ENCODE measurements at places on chromosomes 1 and 21.

- no peak for DNase-seq
These were observed 26.8 kb upstream of the KDM4A start for GRCh38 chr1:43622901-43623780.

DNA sequence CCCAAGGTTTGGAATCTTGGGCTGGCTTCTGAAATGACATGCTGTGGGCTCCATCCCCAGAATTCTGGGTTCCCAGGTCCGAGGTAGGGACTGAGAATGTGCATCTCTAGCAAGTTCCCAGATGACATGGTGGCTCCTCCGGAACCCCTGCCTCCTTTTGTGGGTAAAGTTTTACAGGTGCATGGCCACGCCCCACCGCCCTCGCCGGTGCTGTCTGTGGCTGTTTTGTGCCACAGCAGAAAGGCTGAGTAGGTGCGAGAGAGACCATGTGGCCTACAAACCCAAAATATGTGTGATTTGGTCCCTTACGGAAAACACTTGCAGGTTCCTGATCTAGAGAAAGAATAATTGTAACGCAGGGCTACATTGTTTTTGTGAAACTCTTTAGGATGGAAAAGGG, 30.9 kb downstream of the SKI start:
- peak; percentile 45 for DNase-seq

- no peak for DNase-seq
These were observed at the start of gene NPR1 for GRCh38 chr1:153678519-153679336. TSS of gene NPR1 (plus strand) at chr1:153678688. CDS start at chr1:153679109, 421 bp downstream.

GRCh38 chr1:226497991-226498639, 50.4 kb upstream of the STUM start:
- DNase-seq = no peak

- no peak for DNase-seq
These were observed 23.0 kb upstream of the SPSB1 start for GRCh38 chr1:9269721-9270120.

- DNase-seq = no peak
These were observed 11.2 kb upstream of the MYOG start for GRCh38 chr1:203097001-203097400.

DNA sequence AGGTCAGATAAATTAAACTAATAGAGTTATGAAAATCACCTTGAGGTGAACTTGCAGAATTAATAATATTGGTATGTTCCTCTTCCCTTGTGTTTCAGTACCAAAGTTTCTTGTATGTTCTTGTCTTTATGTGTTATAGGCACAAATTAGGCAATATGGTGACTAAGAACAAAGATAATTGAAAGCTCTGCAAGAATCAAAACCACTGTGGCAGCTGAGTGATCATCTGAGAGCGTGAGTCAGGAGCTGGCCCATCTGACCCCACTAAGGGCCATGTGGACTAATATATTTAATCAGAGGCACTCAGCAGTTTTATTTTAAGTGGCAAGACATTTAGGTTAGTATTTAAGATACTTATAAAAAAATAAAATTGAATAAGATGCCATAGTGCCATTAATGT, 12.8 kb upstream of the CASQ2 start:
- no peak for DNase-seq

DNA sequence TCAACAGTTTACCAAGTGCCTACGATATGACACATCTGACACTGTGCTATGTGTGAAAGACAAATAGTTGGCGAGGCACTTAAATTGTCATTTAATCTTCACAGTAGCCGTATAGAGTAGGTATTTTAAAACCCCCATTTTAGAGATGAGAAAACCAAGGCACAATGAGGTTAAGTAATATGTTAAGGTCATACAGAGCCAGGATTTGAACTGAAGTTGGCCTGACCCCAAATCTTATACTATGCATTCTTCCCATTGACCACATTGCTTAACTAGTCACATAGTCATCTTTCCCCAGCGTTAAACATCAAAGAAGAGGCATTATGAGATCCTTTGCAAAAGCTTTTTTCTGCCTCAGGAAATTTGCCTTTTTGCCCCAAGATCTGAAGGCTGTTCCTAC, 3.9 kb downstream of the INKA2 start:
- no peak for DNase-seq

DNA sequence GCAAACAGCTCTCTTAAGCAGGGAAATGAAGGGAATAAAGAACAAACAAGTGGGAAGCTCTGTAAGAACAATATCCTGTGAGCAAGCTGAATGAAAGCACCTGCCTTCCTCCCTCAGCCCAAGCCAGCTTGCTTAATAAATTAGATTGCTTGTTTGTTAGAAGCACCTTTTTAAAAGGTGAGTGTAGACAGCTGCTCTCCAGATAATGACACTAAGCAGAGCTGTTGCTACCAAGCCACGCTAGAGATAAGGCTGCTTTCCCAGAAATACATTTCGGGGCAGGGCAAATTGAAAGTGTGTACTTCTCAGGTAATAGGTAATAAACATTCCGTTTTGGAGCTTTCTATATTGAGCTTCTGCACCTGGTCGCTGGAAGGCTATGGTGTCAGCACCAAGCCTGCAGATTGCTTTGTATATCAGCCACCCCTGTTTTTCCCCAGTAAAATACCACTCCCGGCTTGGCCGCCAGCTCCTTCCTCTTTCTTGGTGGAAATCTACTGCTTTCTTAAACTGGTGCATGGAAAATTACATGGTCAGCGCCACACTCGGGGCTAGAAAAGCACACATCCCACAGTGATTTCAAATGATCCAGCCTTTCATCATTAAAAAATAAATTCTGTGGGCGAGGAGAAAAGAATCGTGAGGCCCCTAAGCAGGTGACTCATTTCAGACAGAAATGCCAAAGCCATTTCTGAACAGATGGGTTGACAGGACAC, 151.3 kb downstream of the ETS2 start:
- no peak for DNase-seq

- DNase-seq = no peak
These were observed 106.7 kb downstream of the RNF220 start for GRCh38 chr1:44511769-44512168.

DNA sequence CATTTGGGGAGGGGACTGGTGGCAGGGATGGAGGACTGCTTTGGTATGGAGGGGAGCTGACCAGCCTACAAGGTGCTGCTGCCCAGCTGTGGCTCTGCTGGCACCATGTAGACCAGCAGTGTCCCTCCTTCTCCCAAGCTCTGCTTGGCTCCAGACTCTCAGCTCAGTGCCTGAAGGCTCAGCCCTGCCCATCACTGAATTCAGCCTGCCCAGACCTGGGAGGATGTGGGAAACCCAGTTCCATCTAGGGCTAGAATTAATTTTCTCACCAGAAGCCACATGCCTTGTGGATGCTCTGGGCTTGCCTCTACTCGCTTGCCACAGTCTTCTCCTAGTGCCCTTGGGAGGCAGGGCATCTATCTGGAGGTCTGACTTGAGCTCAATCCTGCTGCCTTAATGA, 195.0 kb upstream of the EDN2 start:
- no peak for DNase-seq

DNA sequence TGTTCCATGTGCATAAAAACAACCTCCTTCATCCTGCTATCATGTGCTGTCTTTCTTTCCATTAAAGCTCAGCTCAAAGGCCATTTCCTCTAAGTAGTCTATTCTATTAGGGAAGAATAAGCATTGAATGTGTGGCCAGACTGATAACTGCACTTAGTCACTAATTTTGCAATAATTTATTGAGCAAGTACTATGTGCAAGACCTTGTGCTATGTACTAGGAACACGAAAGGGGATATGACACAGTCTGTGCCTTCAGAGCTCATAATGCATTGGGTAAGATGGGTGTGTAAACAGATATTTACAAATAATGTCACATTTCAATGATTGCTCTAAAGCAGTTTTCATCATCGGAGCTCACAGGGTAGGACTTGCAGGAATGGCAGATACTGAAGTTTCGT, 54.2 kb downstream of the NMNAT2 start:
- no peak for DNase-seq

GRCh38 chr1:108502624-108503023, 52.5 kb downstream of the NBPF6 start:
- no peak for DNase-seq

DNA sequence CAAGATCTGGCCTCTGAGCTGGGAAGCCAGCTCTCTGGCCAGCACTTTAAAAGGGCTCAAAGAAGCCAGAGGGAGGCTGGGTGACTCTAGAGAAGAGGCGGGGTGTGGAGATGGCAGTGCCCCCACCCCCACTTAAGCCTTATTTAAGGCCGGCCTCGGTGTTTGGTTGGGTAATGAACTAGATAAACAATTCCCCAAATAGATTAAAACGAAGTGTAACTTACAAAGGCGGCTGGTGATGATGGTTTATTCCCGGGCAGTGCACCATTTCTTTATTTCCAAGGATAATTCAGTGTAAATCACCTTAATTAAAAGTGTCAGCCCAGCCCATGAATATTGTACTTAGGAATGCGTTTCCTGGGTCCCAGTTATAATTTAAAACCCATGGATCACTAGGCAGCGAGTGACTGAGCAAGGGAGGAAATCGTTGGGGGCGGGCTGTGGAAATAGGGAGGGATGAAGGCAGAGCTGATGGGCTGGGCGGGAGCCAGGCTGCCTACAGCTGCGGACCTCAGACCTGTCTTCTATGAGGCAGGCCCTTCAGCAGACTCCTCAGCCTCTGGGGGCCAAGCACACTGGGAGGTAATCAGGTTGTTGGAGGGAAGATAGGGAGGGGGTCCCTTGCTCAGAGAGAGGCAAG, 54.9 kb downstream of the TMEM53 start:
- DNase-seq = no peak

GRCh38 chr1:52164604-52165003, 22.7 kb downstream of the ZFYVE9 start:
- no peak for DNase-seq

GRCh38 chr1:82899017-82899416, 1098.3 kb downstream of the ADGRL2 start:
- no peak for DNase-seq

DNA sequence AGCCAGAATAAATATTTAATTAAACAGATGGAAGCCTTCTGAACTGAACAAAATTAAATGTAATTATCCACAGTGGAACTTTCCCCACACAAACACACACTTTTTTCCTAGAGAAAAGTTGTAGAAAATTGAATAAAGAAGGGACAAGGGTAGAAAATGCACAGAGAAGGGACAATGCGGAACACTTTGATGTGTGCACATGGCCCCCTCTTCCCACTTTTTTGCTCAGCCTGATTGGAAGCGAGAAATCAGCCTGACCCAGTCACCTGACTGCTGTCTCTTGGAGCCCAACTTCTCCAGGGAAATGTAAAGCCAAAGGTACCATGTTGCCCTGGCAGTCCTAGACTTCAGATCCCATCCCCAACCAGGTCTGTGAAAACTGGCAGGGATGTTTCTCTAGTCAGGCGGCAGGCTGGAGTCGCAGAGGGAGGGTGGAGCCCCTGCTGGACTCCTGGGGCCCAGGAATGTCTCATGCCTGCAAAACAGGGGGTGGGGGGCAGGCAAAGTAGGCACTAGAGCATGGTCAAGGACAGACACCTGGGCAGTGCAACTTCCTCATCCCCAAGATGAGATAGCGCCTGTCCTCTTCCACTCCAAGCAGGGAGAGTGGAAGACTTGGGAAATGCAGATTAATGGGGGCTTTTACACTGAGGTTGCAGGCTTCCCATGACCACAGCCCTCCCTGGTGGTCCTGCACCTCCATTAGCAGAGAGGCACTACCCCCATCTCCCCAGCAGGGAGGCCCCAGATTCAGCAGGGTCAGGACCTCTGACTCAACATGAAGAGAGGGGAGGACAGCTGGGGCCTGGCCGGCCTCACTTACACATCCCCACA, 2.8 kb downstream of the CERS2 start:
- DNase-seq = no peak

GRCh38 chr1:64172458-64172983, 30.9 kb upstream of the UBE2U start:
- DNase-seq = no peak

DNA sequence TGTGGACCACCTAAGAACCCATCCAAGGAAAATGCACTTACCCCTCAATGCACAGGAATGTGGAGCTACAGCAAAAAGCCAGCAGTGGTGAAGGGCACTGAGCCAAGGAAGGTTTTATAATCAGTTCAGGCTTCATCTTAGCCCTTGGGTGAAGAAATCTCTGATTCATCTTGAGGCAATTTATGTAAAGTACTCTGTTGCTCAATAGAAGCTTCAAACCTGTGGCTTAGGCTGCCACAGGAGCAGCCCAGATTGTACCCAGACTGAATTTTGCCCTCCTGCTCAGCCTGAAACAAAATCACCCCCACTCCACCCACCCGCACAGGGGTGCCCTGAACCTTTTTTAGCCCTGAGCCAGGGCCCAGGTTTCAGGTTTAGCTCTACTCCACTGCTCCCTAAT, at the start of gene S100A12:
TSS of gene S100A12 (minus strand) at position 111 of the 400 bp plus-strand sequence. CDS start 1,029 bp downstream, outside the sequence.
- no peak for DNase-seq

DNA sequence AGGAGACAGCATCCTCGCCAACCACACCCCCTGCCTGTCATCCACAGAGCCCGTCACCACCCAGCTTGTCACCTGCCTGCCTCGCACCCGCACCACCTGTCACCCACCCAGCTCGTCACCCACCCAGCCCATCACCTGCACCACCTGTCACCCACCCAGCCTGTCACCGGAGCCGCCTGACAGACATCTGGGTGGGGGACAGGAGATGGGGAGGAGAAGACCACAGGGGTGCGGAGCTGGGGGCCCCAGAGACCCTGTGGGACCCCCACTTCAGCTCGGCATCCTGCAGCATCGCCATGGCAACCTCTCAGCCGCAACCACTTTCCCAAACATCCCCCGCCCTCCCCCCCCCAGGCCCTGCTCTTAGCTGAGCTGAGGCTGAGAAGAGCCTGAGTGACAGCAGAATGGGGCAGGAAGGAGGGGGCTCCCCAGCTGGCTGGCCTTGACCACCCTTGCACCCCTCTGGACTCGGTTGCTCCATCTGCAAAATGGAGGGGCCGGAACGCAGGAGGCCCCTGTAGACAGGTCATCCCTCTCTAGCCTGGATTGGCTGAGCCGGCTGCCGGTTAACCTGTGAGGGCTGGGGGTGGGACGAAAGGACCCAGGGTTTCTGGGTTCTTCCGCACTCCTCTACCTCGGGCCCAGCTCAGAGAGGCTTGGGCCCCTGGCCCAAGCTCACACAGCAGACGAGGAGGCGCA, 11.6 kb downstream of the AHDC1 start:
- DNase-seq = no peak

GRCh38 chr1:160251687-160252526, 10.4 kb downstream of the DCAF8 start:
- no peak for DNase-seq

GRCh38 chr1:109025694-109026093, 16.2 kb downstream of the WDR47 start:
- no peak for DNase-seq

DNA sequence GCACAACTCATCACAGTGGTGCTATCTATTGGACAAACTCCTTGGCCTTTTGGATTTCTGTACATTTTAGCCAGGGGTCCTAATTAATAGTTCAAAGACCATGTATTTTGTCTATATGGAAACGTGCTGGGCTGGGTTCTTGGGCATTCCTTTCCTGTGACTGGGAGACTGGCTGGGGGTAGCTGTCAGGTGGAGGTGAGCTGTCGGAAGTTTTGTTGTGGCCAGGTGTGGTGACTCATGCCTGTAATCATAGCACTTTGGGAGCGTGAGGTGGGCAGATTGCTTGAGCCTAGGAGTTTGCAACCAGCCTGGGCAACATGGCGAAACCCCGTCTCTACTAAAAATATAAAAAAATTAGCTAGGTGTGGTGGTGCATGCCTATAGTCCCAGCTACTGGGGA, 392.4 kb downstream of the RPS6KC1 start:
- DNase-seq = no peak

All from stimulated activated CD8-positive, alpha-beta memory T cell treated with anti-CD3 and anti-CD28 coated beads, Interleukin-12 subunit alpha, Interleukin-12 subunit beta, amount 100 ng/mL, for 4 hours (primary cell).